ENCODE measurements at places on chromosomes 1 and 21.

- no peak for DNase-seq
These were observed 29.9 kb downstream of the KRTAP10-1 start for GRCh38 chr21:44510109-44510507.

- no peak for DNase-seq
These were observed 82.7 kb downstream of the HLCS start for GRCh38 chr21:36883532-36884486.

- DNase-seq: no peak
These were observed 49.3 kb upstream of the NEK2 start for GRCh38 chr1:211724687-211725196.

GRCh38 chr1:239944666-239945065 lies 147.0 kb upstream of the FMN2 start:
- no peak for DNase-seq

DNA sequence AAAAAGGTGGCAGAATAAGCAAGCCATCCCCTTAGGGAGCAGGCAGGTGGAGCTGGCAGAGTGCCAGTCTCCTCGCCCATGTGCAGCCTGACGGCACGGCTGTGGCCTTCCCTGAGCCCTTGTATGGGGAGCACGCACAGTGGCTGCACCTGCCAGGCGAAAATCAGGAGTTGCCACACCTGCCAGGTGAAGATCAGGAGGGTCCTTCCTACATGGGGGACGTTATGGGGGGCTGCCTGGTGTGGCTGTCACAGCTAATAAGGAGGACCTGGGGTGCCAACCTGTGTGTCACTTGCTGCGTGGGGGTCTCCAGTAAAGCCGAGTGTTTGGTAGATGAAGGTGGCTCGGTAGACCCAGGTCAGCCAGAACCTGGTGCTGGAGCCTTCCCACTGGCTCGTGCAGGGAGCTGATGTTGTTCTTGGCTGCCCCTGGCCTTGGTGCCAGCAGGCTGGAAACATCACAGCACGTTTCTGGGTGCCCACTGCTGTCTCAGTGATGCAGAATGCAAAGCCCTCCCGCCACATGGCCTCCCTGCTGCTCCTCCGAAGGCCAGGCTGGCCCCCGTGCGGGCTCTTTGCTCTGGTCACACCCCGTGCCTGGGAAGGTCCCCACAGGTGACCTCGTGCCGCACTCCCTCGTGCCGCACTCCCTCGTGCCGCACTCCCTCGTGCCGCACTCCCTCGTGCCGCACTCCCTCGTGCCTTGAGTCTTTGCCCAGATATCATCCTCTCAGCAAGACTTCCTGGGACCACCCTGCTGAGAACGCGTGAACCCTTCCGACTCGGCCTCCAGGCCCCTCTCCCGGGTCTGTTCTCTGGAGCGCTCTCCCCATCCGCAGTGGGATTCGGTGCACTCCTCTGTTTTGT lies 55.4 kb downstream of the SLC37A1 start:
- DNase-seq: no peak

GRCh38 chr1:35860696-35861095 lies 22.3 kb upstream of the AGO1 start:
- no peak for DNase-seq

DNA sequence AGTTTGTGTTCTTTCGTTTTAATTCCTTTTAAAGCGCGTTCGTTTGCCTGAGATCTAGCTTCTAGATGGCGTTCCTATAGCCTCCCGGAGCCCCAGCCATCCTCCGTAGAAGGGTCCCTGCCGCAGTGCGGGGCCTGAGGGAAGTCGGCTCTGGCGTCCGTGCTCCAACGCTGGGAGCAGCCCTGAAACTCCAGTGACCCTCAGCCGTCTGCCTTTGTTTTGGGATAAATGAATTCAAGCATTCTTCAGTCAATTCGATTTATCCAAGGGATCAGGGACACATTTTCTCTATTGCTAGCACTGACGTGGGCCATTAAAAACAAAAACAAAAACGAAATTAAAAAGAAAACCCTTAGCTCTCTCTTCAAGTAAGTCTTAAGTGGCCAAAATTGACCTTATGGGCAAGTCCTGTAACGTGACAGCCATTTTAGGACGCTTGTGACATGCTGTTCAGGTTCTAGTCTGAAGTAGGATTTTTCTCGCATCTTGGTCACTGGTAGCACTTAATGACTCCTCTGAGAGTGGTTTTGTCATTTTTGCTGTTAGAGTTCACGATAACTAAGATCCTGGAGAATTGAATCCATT lies 742 bp upstream of the HSPA13 start:
- no peak for DNase-seq

DNA sequence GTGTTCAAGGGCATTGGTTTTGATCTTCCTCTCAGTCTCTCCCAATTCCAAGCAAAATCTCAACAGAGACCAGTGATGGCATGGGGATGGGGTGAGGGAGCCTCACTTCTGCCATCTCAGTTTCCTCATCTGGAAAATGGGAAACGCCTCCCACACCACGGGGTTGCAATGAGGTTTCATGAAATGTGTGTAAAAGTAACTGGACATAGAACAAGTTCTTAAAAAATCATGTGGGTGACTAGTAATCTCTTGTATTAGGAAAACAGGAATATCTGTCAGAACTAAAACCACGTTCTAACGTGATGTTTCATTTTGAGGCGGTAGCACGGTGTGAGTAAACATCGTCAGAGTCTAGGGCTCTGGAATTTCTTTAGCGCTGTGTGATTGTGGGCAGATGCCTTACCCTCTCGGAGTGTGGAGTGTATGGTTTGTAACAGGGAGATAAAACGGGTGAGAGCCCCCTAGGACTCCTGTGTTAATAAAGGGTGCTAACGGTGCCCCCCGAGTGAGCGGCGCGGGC lies 55.5 kb upstream of the DNAJC6 start:
- no peak for DNase-seq

GRCh38 chr1:119372503-119373086 lies 4.0 kb downstream of the HAO2 start:
- no peak for DNase-seq

GRCh38 chr1:151277249-151277648 lies 4.8 kb upstream of the ZNF687 start:
- DNase-seq: no peak

DNA sequence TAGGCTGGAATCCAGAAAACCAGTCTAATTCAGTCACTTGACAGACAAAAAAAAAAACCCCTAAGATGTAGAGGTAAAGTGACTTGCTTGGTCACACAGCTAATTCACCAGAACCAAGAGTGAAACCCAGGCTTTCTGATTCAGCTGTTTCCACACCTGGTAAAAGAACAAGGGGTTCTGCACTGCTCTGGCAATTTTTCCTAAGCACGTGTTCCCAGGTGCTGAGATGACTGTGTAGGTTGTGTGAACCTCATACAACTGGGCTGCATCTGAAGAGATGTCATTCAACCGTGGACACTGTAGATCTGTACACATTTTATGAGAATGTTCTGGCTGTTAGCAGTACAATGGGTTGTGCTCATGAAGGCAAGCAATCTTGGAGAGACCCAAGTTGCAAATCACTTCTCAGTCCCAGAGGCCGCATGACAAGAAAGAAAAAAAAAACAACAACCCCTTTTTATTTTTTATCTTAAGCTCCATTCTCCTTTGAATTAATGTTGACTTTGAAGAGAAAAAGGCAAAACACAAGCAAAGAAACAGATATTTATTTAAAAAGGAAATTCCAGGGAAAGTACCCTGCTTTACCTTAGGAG lies 95.4 kb downstream of the INTS7 start:
- DNase-seq: no peak

DNA sequence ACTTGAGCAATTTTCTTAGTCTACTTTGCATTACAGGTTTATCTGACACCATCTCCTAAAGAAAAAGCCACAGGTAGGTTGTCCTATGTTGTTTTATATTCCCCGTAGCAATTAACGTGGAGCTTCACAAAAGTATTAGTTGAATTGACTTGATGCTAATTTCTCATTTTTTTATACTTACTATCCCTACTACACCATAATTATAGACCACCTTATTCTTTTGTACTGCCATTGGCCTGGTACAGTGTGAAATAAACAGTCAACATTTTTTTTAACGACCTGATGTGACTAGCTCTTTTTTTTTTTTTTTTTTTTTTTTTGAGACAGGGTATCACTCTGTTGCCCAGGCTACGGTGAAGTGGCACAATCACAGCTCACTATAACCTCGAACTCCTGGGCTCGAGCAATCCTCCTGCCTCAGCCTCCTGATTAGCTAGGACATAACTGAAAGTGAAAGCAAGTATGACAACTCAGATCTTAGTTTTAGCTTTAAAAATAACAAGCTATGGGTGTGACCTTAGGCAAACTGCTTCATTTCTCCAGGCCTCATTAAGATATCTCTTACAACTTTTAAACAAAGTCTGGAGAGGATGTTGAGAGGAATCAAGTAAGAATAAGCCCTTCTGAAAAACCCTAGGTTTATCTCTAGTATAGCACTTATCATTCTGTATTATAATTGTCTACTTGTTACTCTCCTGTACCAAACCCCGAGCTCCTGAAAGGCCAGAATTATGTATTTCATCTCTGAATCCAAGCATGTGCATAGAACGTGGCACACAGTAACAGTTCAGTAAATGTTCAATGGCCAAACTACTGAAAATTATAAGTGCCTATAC lies 49.5 kb downstream of the LUZP1 start:
- DNase-seq: peak; percentile 27

GRCh38 chr1:13699510-13699909 lies 478 bp upstream of the PRDM2 start:
- DNase-seq: no peak

DNA sequence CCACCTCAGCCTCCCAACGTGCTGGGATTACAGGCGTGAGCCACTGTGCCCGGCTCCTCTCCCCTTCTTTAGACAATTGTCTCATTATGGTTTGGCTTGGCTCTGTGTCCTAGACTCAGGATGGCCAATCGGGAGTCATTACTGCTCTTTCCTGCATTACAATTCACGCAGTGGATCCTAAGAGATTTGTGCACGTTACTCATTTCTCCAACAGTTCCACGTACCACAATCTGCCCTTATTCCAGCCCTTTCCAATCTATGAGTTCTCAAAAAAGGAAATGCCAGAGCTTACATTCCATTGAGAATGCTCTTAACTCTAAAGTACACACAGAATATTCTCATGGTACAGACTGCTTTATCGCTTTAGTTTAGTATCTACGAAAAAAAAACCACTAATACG lies 357.0 kb downstream of the GPATCH2 start:
- DNase-seq: no peak

- DNase-seq: no peak
These were observed 116.8 kb upstream of the GORAB start for GRCh38 chr1:170414989-170415709.

GRCh38 chr1:116586741-116587143 lies 15.9 kb upstream of the CD58 start:
- no peak for DNase-seq

DNA sequence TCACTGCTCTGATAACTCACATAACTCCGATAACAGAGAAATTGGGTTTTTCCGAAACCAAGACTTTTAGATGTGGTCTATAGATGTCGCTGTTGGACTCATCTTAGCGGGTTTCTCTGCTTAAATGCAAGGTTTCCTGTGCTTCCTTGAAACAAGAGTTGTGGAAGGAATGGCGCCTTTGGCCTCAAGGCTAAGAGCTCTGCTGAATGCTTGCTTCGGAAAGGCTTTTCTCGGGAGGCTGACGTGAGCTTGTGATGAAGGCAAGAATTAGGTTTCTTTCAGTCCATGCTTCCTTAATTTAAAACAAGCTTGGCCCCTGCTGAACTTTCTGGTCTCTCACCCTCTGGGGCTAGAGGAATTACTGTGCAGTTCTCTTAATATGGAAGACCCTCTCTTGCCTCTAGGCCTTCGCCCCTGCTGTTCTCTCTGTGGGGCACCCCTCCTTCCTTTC lies 113.5 kb downstream of the MAP3K21 start:
- no peak for DNase-seq

DNA sequence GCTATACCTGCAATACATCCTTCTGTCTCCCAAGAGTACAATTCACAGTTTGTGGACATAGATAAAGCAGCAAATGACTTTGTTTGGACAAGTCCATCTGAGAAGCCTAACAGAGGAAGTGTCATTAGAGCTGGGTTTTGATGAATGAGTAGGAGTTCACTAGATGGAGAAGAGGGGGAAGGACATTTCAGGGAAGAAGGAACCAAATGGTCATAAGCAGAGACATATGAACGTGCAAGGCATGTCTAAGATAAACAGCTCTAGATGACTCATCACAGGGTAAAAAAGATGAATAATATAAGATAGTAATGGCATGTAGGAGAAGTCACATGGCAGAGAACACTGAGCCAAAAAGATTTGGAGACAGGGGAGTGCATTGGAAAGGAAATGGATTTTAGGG lies 54.5 kb downstream of the HMGB4 start:
- no peak for DNase-seq

DNA sequence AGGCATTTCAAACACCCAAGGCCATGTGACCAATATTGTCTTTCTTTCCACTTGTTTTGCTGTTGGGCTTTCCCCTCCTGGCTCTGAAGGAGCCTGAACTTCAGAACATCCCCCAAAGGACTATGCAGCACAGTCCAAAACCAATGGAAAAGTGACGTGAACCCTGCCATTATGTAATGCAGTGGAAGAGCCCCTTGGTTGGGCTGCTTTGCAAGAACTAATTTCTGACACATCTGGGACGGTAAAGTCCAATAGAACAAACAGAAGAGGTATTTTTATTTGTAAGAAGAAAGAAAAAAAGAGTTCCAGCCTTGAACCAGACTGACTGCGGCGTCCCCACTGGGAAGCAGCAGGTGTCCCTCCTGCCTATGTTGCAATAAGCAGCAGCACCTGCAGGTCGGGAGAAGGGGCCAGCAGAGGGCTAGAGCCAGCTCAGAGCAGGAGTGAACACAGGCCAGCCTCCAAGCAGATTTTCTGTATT lies 116.7 kb downstream of the CDC7 start:
- DNase-seq: no peak

DNA sequence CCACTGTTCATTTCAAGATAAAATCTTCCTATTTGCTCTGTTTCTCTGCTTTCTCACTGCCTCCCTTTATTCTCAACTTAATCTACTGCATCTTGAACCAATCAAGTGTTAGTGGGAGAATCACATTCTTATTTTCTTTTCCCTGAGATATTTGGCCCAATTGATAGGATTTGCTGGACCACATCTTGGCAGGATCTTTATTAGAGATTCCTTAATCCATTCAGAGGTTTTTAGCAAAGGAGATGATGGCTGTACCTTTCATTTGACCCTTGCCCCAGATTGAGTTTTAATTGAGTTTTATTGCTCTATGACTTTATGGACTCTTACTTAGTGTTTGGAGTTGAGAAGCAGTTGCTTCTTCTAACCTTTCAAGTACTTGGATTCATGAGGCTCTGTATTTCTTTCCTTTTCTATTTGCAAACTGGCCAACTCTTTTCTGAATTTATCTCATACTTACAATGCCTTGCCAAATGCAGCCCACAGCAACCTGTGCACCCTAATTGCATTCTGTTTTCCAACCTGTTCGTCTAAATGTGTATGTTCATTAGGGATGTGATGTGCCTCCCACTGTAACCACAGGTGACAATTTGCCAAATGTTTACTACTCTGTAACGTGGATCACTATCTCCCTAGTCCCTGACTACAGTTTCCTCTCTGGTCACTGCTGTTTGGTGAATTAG lies 274.8 kb upstream of the KAZN start:
- no peak for DNase-seq

DNA sequence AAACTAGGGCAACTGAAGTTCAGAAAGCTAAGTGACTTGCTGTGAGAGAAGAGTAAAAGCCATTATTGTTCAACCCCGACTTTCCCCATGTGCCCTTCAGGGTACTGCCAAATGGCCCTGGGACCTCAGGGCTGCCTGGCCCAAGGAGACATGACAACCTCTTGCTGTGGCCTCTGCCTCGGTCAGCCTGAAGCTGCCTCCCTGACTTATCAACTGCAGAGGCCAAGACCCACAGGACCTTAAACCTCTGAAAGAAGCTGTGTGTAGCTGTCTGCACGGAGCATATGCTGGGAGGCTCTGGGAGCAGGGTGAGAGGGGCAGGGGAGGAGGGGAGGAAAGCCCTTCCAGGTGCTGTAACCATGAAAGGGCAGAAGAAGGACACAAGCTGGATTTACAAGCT lies 35.9 kb downstream of the HMGB4 start:
- DNase-seq: no peak
